ENCODE measurements at places on chromosomes 4 and X. TPM values are rescaled to one million over a fixed set of nuclear protein-coding genes. Genes with fewer than 3 reads are reported as not detected.

DNA sequence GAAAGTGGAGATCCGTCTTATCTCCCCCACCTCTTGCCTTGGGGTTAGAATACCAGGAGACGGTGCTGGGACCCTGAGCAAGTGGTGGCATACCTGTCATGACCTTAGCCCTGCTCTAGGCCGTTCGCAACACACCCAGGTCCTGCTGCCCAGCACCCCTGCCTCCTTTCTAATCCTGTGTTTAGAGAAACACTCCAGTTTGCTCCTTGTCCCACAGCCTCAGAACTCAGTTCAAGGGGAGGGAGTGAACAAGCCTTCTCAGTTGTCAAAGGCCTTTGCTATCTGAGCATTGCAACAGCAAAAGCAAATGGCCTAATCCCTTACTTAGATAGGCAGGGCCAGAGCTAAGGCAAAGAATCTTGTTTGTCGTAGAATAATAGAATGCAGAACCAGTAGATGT, 67.9 kb downstream of the CHRNA9 start:
- DNase-seq: no peak

DNA sequence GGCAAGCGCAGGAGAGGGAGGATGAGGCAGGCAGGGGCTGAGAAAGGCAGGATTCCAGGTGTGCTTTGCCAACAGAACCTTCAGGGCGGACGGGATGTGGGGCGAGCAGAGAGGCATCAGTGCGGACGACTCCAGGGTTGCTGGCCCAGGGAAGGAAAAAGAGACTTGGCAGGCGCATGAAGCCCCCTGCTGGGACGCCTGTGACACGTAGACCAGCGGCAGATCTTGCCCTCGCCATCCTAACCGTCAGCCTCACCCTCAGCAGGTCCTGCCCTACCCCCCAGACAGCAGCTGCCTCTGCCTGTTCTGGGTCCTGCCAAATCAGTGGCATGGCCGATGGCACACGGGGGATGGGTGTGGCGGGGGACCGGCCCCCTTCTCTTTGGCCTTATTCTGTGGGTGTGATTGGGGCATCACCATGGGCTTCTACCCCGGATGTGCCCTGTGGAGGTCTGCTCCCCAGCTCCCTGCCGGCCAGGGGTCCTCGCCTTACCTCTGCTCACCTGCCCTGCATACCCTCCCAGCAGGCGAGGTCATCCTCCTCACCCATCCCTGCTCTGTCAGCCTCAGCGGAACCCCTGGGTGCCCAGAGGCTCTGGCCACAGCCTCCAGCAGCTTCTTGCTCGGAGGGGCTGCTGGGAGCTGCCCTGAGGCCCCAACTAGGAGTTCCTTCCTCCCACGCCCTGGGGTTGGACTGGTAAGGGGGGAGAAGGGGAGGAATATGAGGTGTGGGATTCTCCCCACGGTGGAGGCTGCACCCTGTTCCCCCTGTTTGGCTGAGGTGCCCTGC, 2.9 kb upstream of the SH3BP2 start:
- DNase-seq: no peak

The UGT2B15 gene
- total RNA-seq: not detected

GRCh38 chr4:27018076-27018475, 157.4 kb downstream of the STIM2 start:
- DNase-seq: no peak

GRCh38 chr4:8472158-8472688, 31.6 kb downstream of the TRMT44 start:
- DNase-seq: no peak

The CLDN2 gene
- total RNA-seq: not detected

DNA sequence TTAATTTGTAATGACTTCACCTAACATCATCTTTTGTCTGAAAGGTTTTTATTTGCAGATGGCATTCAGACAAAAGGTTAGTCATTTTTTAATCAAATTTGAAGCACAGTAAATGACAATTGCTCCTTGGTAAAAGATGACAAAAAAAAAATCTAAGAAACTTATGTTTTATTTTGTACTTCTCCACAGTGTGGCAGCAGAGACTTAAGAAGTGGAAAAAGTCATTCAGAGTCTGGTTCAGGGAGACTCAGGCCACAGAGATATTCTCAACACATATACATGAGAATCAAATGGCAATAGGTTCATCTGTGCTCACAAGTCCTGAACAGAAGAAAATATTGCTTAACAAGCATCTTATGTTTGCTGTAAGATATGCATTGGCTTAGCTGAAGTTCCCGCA, 436.2 kb downstream of the KCNIP4 start:
- peak; percentile 27 for DNase-seq

The RIBC1 gene
- 0.32 TPM for total RNA-seq
